ENCODE measurements at places on chromosomes 3 and 15.

DNA sequence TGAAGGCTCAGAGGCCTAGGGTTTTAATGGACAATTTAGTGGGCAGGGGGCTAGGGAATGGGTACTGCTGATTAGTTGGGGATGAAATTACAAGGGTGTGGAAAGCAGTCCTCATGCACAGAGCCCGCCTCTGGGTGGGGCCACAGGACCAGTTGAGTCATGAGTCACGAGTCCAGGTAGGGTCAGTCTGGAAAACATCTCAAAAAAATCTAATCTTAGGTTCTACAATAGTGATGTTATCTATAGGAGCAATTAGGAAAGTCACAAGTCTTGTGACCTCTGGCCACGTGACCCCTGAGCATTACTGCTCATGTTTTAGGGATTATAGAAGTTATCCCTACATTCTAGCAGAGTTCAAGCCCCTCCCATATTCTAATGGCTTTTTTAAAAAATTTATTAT, 18.6 kb upstream of the IREB2 start:
- DNase-seq = no peak

DNA sequence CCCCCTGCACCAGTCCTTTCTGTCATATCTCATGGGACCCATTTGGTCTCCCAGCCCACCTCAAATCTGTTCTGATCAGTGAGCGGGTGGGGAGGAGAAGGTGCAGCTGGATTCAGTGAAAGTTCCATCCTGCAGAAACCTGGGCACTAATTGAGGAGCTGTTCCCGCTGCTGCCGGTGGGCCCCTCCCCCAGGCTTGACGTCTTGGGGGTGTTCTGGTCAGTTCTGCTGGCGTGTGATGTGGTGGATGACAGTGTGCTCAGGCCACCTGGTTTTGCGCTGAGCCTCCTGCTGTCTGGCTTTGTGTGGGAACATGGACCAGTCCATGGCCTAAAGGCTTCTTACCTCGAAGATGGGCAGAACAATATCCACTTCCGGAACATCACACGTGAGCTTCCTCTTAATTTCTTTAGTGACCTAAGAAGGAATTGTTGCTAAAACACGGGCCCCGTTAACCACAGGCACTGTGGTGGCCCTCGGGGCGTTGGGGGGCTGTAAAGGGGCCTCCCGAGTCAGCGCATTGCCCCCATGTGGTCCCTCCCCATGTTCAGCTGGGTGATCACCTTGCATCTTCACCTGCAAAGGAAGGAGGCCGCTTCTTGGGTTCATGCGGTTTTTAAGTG, 59.7 kb downstream of the RGMA start:
- no peak for DNase-seq

DNA sequence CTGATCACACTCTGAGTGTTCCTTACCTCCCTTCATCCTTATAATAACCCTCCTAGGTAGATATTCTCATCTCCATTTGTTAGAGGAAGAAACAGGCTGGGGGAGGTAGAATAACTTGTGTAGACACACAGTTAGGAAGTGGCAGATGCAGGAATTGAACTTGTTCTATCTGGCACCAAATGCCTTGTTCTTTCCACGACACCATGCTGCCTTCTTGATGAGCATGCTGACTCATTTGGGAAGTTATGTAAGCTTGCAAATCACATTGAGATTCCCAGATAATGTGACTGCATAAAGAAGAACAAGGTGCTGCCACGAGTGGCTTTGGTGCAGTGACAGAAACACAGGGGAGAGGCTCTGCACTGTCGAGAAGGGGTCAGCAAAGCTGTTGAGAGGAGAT, 27.5 kb upstream of the NDUFB4 start:
- no peak for DNase-seq

DNA sequence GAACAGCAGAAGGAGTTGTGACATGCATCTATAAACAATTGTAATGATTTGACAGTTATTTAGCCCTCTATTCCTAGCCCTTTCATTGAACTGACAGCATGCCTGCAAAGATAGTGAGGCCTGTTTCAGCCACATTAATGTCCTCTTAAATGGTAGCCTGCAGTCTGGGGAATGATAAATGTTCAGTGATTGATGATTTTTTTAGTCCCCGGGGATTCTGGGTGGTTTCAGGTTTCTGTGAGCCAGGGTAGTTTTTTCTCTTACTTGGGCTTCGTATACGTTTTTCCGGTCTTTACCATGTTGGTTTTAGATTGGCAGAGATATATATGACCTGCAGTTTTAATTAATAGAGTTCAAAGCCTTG, 172.0 kb downstream of the TCF12 start:
- DNase-seq = peak; percentile 3

GRCh38 chr15:27454281-27455075, 483.5 kb downstream of the GABRG3 start:
- DNase-seq = no peak

- no peak for DNase-seq
Measured at GRCh38 chr3:129603561-129603942, 2.9 kb downstream of the PLXND1 start.

- no peak for DNase-seq
Measured at GRCh38 chr15:91022832-91023129, 387 bp upstream of the VPS33B start.

- no peak for DNase-seq
Measured at GRCh38 chr15:41013691-41014414, 60.6 kb downstream of the CHAC1 start.

GRCh38 chr15:27824841-27825422, 274.2 kb downstream of the OCA2 start:
- DNase-seq = no peak

- no peak for DNase-seq
Measured at GRCh38 chr3:17301271-17301670, 416.5 kb downstream of the PLCL2 start.

- DNase-seq = no peak
Measured at GRCh38 chr3:11254876-11255275, 17.3 kb upstream of the ATG7 start.

DNA sequence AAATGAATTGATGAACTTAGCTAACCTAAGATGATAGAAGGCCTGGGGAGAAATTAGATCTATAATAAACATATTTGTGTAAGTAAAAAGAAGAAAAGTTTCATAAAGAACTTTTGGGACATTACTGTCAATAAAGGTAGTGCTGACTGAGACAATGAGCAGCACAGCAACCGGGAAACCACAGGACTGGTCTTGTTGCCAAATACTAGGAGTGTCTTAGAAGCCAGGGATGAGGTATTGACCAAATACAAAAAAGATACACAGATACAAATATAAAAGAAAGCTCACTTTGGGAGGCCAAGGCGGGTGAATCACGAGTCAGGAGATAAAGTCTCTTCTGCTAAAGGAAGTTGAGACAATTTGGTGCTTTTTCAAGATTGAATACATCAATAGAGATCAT, 362.4 kb upstream of the ZNF385D start:
- DNase-seq = no peak

DNA sequence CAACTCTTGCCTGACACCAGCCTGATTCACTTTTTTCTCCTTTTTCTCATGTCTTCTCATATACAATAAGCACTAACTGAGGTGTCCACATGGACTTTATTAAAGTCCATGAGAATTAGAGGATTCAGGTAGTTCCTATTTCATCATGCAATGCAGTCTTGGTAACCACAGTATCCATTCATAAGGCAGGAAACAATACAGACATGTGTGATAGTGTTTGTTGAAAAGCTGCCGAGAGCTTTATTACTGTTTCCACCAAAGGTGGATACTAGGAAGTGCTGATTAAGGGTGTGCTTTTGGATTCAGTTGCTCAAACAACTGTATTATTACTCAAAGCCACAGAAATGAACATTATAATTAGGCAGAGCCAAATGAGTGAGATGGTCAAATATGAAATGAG, 5.3 kb downstream of the CASR start:
- no peak for DNase-seq

DNA sequence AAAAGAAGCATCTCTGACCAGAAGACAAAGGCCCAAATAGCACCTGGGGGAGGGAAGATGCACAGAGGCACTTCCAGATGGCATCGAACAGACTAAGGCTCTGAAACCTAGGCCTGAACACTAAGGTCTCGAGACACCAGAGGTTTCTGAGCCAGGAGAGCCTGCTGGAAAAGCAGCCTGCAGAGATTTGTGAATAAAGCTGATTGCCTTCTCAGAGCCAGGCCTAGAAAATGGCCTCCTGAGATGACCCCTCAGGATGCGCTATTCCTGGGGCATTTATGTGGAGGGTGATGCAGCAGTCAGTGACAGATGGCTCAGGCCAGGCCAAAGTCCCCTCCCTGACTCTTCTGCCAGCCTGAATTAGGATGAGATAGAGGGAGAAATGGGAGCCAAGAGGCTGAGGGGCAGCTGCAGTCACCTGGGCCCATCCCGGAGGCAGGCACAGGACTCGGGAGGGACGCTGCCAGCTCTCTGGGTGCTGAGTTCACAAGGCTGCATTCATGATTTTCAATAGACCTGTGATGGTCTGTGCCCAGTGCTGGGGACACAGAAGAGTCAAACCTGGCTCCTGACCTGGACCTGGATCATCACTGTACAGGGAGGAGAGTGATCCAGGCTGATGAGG, 6.9 kb downstream of the PRSS50 start:
- DNase-seq = no peak

DNA sequence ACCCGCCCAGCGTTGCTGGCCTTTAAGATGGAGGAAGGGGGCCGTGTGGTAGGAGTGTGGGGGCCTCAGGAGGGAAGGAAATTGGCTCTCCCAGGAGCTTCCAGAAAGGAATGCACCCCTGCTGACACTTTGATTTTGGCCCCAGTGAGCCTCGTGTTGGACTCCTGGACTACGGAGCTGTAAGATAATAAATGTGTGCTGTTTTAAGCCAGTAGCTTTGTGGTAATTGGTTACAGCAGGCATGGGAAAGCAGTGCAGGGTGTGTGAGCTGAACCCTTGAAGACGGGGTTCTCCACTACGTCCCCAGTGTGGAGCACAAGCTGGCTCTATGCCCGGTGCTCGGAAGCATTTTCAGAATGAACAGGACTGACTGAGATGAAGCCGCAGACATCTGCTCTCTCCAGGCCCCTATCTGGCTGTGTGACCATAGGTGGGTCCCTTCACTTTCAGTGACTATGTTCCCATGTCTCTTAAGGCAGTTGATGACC, 22.9 kb upstream of the CGNL1 start:
- DNase-seq = peak; percentile 25

DNA sequence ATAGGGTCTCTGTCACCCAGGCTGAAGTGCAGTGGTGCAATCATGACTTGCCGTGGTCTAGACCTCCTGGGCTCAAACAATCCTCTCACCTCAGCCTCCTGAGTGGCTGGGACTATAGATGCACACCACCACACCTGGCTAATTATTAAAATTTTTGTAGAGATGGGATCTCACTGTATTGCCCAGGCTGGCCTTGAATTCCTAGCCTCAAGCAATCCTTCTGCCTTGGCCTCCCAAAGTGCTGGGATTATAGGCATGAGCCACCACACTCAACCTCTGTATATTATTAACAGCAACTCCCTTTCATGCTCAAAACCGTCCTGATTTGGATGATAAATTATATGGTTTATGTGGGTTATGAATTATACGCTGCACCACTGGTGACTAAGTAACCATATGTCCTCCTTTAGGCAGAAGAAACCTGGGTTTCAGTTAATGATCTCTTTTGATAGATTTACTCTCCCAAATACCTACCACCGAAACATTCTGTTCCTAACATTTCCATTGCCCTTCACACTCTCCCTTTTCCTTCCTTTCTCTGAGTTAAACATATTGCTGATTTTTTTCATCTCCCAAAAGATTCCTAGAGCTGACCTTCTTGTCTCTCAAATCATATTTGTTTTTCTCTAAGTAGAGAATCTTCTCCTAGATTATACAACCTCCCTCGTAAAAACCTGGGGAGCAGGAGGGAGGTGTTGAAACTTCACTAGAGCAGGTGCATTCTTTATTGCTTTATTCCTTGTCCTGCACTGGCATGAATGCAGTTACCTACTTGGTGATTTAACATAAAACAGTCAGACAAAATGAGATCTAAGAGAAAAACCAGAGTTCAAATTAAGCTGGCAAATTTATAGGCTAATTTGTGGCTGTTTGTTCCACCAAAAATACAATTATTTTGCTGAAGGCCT, 32.9 kb downstream of the PCYT1A start:
- DNase-seq = no peak

DNA sequence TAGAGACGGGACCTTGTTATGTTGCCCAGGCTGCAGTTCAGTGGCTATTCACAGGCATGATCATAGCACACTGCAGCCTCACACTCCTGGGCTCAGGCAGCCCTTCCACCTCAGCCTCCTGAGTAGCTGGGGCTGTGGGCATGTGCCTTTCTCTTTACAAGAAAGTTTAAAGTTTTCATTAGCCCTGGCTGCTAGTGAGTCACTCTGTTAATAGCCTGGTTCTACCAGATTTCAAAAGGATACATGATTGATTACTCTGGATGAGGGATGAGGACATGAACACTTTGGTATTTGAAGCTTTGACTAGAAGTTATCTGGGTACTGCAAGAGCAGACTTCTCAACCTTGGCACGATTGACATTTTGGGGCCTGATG, 95.1 kb downstream of the DHX36 start:
- no peak for DNase-seq

DNA sequence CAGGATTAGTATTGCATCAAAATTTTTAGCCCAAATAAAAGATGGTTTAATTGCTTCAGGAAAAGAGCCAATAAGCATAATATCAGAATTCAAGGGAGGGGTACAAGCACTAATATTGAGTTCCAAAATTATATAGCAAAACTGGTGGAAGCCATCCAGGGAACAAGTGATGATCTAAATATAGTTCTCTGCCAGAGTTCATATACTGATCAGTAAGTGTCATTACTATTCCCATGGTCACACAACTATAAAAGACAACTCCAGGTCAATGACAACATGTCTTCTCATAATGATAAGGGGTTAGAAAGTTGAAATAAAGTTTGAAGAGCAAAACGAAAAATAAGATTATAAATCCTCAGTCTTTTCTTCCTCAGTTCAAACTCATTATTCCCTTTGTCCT, 57.4 kb downstream of the ZNF280D start:
- DNase-seq = no peak

- no peak for DNase-seq
Measured at GRCh38 chr15:81387621-81388435, 13.8 kb upstream of the TMC3 start.

- no peak for DNase-seq
Measured at GRCh38 chr3:98814817-98815420, 51.8 kb downstream of the ST3GAL6 start.

DNA sequence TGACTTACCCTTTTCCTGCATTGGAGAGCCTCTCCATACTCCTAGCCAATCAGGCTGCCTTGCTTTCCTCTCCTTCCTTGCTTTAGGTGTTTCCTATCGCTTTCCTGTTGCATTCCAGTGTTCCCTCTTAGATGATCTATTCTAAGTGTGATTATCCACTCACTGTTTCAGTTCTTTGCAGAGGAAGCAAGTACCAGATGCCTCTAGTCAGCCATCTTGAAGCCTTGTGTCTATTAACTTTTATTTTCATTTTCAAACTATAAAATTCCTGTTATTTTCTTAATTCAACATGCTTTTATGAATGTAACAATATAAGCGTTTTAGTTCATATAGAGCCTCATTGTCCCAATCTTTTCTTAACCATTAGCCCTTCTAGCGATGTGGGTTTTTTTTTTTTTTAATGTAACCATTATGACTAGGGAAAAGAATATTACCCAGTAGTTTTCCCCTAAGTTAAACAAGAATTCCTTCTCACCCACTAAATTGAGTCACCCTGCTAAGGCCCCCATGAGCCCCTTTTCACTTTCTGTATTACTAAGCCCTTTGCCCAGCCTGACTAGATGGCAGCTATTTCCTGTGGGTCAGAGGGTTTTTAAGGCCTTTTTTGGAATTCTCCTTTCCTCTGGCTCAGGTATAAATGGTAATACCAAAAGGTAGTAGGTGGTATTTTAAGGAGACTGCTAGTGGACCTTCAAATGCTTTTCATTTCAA, 229.4 kb upstream of the CTNNB1 start:
- DNase-seq = no peak

Data from NCI-H187 (cell line).